ENCODE measurements at places on chromosomes 6 and 20.

DNA sequence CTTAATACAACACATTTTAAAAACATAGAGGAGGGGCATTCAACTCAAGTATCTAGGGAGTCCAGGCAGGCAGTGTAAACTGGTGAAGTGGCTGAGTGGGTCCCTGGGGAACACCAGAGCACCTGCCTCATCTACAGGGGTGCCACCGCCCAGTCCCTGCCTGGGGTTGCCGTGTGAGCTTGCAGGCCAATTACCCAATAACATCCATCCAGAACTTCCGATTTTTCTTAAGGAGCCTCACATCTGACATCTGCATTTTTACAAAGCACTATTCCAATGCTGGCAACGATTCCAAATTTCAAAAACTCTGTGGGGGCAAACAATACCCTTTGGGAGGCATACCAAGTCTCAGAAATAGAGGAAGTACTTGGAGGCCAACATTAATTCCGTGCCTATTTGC lies 288.4 kb upstream of the TSHZ2 start:
- no peak for DNase-seq

GRCh38 chr20:44071526-44072111 lies 115.4 kb downstream of the JPH2 start:
- no peak for DNase-seq

- no peak for DNase-seq
Measured at GRCh38 chr6:75279418-75279817, 5.2 kb downstream of the TMEM30A start.

DNA sequence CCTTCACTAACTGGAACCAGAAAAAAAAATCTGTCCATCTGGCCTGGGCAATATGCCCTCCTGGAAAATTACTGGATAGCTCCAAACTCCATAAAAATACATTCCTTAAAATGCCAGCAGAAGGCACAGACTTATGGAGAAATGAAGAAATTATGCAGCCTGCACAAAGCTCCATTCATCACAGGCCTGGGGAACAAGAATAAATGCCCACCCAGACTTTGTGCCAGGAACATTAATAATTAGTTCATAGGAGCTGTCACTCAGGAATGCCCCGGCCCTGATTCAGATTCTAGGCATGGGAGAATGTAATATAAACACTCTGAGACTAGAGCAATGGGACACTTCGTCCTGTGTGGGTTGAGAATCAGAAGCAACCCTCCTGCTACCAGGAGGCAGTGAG lies 199.3 kb downstream of the OTOR start:
- no peak for DNase-seq

DNA sequence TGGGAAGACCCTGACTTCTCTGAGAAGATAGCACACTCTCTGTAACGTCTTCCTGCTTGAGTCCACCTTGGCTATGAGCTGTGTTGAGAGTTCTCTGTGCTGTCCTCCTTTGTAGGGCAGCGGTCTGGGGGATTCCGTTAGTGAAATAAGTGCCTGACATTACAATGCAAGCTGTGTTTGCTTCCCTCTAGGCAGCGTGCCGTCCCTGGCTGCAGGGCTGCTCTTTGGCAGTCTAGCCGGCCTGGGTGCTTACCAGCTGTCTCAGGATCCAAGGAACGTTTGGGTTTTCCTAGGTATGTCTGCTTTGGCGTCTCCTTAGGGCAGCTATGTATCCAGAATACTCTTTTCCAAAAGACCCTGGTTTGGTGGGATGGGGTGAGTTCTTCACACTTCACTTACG lies 2.8 kb downstream of the TMEM14C start:
- no peak for DNase-seq

DNA sequence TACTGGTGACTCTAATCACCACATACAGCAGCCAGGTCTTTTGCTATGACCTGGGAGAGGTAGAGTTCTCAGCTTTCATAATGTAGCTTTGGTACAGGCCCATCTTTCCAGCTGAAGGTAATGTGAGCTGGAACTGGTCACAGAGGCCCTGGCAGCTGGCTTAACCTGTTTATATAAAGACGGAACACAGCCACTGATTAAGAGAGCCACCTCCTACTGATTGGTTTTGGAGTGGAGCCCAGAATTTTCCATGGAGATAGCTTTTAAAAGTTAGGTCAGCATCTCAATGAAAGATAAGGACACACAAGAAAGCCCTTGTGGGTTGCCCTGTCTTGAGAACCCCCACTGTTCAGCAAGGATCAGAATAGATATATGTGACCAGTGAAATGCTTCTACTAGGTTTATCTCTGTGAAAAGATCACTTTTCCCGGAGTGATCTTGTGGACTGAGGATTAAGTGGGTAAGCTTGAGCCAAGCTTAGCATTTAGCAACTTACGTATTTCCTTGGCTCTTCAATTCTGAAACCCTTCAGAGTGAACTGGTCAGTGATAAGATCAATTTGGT lies 213.7 kb upstream of the CITED2 start:
- no peak for DNase-seq

DNA sequence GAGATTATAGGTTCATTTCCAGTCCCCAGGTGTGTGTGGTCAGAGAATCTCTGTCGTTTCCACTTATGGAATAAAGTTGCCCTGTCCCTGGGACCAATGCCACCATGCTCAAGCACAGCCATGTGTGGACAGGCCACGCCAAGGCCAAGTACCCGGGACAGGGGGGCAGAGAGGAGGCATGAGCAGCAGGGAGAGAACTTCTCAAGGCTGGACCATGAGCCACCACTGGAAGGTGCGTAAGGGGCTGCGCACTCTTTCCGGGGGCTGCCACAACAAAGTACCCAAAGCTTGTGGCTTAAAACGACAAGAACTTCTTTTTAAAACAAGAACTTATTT lies 209.2 kb upstream of the KCNQ5 start:
- DNase-seq = no peak

Data from right forelimb (tissue), 1 donor.